ENCODE measurements at places on chromosomes 11 and 22.
A peak's percentile ranks its signal among the peaks of the same experiment; 100 is the strongest.

DNA sequence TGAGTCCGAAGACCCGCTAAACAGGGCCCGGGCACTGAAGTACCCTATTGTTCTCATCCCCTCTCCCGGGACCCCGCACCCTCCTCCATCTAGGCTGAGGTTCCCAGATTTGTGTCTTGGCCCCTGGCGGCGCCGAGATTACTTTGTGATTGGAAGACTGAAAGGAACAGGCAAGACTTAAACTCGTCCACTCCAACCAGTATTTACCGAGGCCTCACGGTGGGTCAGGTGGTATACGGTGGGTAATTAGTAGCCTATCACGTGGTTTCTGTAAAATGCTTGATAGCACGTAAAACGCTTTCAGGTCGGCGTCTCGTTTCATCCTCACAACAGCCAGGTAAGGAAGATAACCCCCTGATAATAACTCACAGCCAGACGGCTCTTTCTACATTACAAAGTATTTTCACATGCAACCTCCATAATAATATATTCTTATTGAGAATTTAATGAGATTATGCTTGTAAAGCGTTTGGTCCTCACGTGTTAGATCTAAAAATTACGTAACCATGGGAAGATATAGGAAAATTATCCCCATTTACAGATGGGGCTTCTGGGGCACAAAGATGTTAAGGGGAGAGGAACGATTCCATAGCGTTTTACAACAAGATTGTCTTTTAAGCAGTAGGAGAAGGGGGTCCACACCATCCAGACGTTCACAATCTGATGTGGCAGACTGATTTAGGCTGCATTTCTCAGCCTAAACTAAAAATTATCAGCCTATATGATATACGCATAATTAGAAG lies 642 bp upstream of the PIK3C2A start:
- DNase-seq = peak; percentile 85

DNA sequence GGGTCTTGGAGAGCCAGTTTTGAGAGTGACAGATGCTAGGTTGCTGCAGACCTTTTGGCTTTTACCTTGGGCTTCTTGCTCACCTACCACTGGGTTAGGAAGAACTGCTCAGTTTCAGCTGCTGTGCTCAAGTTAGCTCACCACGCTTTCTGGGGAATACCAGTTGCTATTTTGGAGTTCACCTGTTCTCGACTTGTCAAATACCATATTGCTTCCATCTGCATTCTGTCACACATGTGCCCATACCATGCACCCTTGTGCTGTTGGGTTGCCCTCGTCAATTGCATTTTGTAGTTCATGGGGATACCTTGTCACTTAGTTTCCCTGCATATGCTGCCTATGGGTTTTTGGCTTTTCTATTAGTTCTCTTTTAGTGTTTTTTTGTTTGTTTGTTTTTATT lies 23.0 kb upstream of the BARX2 start:
- no peak for DNase-seq

DNA sequence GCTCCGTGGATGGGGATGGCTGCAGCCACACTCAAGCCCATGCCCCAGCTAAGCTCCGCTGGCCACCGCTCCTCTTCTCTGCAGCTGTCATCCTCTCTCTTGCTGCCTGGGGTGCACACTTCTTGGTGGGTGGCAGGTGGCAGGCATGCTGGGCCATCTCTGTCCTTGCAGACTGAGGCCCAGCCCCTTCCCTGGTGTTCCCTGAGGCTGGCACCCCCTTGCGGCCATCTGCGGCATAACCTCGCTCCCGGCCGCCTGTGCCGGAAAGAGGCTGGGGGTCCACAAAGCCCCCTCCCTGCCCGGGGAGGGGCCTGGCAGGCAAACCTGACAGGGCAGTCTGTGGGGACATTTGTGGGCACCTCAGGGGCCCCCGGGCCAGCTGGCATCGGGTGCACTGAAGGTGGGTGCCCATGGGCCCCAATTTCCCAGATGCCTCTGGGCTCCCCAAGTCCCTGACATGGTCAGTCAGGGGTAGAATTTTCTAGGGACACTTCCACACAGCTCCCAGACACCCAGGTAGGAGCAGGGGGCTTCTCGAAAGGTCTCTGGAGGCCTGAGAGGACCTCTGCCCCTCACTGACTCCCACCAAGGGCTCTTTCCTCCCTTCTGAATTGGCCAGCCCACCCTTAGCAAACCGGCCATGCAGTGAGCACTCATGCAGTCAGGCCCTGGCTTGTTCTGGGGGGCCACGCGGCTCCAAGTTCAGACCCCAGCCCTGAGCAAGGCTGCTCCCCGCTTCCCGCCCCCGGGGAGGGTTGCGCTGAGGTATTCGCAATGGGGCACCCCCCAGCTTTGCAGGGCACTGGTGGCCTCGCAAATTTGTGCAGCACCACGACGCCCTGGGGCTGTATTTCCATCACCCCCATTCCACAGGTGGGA lies 23.5 kb upstream of the TH start:
- DNase-seq = no peak

GRCh38 chr11:37124384-37124783 lies 526.3 kb upstream of the RAG2 start:
- no peak for DNase-seq

DNA sequence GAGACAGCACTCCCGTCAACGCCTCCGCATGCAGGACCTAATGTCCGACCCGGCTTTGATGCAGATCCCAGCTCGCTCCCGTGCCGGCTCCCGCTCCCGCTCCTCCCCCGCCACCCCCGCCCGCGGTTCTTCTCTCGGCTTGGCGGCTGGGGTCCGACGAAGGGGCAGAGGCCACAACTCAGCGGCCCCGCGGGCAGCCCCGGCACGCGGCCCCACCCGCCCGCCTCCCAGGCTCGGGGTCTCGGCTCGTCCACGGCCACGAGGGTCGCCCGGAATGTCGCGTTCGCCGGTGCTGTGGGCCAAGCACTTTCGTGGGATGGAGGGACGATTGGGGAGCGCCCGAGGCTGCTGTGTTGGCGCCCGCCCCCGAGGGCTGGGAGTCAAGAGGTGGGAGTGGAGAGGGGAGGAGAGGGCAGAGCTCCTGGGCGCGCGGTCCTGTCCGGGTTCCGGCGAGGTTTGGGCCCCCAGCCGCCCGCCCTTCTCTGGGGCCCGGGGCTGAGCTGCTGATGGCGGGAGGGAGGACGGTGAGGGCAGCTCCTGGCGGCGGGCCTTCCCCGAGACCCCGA lies 5.3 kb upstream of the TBX1 start:
- DNase-seq = no peak

DNA sequence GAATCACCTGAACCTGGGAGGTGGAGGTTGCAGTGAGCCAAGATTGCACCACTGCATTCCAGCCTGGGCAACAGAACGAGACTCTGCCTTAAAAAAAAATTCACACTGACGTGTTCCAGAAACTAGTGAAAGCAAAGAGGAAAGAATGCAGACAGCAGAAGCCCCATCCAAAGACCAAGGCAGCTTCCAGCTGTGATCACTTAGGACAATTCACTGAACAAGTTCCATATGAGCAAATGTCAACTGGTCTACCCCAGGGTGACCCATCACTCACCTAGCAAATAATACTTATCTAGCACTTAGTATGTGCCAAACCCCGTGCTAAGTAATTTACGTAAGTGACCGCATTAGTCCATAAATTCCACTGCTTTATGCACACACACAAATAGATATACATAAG lies 138.9 kb downstream of the LARGE1 start:
- DNase-seq = no peak

- no peak for DNase-seq
Observed at GRCh38 chr11:18770479-18771125, 21.0 kb downstream of the PTPN5 start.

DNA sequence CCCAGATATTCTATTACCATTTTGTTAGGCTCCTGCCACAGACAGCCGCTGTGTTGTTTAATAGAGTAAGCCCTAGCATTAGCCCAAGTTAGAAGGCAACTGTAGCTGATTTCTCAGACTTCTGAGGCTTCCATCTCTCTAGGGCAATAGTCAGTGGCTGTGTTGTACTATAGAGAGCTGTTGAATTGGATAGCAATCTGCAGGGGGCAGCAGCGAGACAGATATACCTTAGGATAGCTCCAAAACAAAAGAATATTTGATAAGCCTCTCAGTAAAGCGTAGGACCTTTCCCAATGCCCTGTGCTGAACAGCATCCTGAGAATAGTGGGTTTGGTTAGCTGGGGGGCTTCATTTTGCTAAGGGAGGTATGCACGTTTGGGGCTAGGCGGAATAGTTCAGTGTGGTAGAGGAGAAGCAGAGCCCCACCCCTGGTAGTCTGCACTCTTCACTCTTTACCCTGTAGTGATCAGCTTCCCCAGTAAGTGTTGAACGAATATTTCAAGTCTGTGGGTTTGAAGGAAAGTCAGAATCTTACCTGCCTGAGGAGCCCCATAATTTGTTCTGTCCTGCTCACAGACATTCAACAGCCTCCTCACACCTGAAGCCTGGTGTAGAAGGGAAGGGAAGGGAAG lies 515.1 kb downstream of the INSC start:
- DNase-seq = no peak

- no peak for DNase-seq
Observed at GRCh38 chr11:46353698-46354097, 6.4 kb downstream of the DGKZ start.

DNA sequence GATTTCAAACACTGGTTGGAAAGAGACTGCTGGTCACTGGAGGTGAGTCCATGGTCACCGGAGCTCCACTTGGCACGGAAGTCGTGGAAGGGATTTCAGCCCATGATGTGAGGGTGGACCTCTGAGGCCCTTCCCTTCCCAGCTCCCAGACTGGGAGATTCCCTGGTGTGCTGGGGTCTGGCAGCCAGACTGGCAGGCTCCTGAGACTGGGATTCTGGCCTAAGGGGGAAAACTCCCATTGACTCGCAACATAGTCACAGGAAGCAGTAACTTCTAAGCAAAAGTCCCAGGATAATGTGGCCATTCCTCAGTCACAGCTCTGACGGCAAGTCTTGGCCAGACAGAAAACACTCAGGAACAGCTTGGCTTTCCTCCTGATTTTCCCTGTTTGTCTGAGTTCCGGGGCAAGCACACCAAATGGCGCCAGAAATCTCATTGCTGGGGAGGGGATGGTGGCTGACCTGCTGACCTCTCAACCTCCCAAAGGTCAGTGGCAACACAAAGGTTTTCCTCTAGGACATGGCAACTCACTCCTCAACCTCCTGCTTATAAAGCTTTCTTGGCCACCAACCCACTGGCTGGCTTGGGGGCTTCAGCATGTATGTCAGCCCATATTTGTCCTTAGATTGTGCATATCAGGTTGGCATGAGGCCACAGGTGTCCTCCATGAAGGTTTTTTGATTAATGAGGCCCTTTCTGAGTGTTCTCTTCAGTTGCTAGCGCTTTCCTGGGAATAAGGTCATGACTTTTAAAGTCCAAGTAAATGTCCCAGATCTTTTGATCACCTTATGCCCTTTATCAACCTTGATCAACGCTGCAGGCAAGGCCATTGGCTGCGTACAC lies 99.5 kb downstream of the CCDC81 start:
- DNase-seq = no peak

DNA sequence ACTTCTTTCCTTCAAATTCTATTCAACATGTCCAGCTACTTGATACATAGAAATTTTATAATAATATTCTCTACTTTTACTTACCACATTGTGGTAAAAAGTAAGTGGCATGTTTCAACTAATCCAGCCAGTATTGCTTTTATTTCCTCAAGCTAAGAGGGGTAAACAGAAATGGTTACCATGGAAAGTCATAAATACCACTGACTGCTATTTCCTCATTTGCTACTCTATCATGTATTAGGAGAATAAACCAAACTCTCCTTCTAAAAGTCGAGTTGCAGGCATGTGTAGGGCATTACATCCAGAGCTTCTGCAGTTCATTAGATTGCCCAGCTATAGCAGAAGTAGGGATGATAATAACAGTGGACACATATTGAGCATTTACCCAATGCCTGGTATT lies 208.4 kb downstream of the MAML2 start:
- DNase-seq = no peak

DNA sequence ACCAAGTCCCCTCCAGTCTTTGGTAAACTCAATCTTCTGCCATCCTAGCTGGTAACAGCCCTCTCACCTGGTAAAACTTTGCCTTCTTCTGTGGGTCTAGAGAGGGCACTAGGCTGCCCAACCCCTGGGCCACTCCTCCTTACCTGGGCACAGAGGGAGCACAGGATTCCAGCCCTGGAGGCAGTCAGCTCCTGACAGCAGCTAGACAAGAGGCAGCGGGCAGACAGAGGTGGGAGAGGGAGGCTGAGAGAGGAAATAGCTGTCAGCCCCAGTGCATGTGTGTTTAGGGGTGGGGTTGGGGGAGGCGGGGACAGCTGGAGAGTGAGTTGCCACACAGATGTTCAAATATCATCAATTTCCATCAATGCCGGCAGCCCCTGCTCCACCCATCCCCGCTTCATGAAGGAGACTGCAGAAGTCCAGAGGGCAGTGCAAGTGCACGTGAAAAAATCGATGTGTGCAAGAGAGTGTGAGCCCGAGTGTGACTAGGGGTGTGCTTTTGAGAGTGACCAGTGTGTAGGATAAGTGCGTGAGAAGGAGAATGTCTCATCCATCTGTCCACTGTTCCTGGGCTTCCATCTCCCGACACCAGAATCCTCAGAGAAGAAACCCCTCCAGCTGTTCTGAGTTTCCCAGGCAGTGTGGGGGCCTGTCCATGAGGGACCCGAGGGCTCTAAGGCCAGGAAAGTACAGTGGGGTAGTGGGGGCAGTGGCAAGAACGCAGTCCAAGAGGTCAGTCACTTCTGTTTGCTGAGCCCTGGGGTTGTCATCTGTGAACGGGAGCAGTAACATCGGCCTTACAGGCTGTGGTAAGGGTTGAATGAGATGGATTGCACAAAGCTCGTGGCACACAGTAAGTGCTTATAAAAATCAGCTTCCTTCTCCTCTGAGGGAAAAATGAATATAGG lies at the start of gene PTGDR2:
PTGDR2 (minus strand) TSS at position 225 of the 908 bp plus-strand sequence. CDS start 2,228 bp downstream, outside the sequence.
- DNase-seq = no peak

GRCh38 chr22:42635531-42635930 lies 4.9 kb downstream of the ATP5MGL start:
- no peak for DNase-seq

DNA sequence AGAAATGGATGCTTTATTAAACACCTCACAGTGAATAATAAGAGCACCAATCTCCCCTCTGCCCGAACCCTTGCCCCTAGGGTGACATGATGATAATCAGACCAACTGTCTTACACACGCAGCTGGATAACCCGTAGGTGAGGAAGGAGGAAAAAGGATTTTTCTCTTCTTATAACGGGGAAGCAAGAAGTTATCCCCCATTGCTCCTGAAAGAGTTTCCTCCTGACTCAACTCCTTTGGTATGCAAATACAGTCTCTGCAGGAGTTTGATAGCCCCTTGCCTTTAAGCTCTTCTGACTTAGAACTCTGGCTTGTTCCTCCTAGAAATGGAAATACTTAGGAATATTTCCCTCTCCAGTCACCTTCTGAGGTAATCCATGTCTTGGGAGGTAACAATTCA lies 455.8 kb downstream of the TMEM135 start:
- DNase-seq = no peak

DNA sequence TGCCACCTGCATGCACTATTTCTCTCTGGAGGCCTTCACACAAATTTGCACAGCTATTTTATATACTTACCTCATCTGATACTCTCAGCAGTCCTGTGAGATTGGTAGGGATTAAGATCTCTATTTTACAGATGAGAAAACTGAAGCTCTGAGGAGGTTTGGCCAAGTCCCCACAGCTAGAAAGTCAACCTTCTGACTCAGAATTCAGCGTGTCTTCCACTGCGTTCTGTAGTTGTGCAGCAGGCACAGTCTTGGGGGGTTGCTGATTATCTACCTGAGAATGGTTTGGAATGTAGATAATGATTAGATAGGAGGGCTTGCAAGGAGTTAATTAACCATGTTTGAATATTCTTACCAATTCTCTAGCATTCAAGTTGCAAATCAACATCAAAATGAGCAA lies 2.5 kb upstream of the SORL1 start:
- DNase-seq = no peak

Data from NCI-H187 (cell line).